AG08396 (cell line): ENCODE measurements at places on chromosomes 2 and 18.

DNA sequence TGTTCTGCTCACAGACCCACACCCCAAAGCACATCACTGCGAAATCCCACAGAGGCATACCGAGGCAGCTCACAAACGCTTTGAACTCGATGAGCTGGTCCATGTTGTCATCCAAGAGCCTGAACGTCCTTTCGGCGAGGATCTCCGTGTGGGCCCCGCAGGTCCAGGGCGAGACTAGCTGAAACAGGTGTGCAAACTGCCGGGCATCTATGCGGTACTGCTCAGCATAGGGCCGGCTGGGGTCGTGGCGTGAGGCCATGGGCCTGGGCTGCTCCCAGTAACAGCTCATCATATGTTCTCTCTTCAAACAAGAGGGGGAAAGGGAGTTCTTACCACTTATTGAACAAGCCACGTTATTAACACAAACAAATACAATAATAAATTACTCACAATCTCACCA lies 20.1 kb downstream of the RPL31 start:
- no peak for DNase-seq

GRCh38 chr2:217599906-217600305 lies 402.9 kb downstream of the TNS1 start:
- DNase-seq = no peak

- DNase-seq = no peak
These were observed 78.0 kb upstream of the SERTAD2 start for GRCh38 chr2:64731746-64732145.

DNA sequence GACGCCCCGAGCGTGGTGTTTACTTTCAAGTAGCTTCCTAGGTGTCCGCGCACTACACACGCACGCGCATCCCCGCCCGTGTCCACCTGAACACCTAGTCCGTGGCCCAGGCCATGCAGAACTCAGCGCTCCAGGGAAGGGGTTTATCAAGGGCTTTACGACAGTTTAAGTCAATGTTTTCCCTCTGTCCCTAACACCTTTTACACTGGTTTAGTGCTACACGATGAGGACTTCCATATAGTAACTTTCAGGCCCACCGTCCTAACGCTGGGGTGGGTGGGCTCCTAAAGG lies 1.4 kb upstream of the BCL2 start:
- no peak for DNase-seq

GRCh38 chr2:174792309-174793025 lies 28.2 kb upstream of the CHRNA1 start:
- no peak for DNase-seq

DNA sequence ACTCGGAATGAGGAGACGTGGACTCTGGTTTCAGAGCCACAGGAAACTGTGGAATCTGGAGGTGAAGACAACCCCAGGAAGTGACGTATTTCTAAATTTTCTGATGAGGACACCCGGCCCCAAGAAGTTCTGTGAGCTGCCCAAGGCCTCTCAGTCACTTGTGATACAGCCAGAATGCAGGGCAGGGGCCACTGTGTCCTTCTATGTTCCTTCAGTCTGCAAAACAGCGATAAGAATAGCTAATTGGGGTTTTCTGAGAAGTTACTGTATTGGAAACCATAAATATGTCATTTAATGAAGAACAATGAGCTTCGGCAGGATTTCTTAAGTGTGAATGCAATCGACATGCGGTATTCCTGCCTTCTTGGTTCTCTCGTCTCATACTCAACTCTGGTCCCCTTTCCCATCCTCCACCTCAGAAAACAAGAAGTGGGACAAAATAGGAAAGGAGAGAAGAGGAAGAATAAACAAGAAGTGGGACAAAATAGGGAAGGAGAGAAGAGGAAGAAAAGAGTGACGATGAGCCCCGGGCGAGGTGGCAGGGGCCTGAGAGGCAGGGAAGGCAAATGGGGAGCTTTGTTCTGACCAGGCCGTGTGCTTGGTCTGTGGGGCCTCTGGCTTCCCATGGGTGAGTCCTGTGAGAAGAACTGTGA lies 282.0 kb upstream of the REV1 start:
- DNase-seq = no peak

DNA sequence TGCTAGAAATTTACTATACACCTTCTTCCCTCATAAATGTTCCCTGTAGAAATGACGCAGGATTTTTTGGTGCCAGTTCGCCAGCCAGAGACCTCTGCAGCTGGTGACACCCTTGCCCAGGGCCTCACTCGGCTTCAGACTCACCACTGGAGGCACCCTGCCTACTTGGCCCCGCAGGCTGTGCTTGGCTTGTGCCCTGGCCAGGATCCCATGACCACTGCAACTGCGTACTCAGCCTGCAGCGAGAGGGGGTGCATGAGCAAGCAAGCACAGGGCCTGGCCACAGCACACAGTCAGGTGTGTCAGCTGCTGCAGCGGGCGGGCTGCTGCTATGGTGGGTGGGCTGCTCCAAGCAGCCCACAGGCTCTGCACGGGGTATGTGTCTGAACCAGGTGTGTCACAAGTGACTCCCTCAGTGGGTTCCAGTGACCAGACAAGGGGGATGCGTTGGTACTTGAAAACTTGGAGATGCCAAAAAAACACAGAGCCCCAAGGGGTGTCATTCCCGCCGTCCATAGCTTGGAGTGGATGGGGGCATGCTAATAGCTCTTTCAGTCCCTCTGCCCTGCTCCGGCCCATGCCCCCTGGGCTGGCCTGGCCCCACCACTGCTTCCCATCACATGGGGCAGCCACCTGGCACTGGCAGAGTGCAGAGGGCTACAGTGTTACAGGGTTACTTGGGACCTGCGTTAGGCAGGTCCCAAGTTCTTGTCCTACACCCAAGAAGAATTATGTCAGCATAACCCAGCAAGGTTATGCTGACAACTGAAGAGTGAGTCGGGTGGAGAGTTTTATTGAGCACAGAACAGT lies 46.6 kb upstream of the TANC1 start:
- no peak for DNase-seq
